ENCODE measurements at places on chromosomes 2 and 18.
A peak's percentile ranks its signal among the peaks of the same experiment; 100 is the strongest.

DNA sequence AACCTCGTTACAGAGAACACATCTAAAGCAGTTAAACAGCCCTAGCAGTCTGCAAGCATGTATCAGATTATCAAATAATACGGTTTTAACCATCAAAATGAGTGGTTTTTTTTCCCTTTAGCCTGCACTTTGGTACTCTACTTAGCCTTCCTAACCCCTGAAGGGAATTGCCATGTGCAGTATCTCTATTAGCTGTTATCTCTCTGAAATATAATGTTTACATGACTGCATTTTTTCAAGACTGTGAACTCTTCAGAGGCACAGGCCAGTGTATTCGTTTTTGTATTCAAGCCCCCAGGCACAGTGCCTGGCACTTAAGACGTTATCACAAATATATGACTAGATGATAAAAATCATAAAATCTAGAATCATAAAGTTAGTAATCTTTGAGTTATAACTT, 509.5 kb downstream of the PARD3B start:
- DNase-seq: no peak

- DNase-seq: peak; percentile 15
These were observed 193.8 kb upstream of the RND3 start for GRCh38 chr2:150681120-150681804.

- DNase-seq: no peak
These were observed 48.1 kb upstream of the DYNC2LI1 start for GRCh38 chr2:43725711-43726246.

GRCh38 chr2:37602040-37602439, 69.4 kb downstream of the CDC42EP3 start:
- no peak for DNase-seq

DNA sequence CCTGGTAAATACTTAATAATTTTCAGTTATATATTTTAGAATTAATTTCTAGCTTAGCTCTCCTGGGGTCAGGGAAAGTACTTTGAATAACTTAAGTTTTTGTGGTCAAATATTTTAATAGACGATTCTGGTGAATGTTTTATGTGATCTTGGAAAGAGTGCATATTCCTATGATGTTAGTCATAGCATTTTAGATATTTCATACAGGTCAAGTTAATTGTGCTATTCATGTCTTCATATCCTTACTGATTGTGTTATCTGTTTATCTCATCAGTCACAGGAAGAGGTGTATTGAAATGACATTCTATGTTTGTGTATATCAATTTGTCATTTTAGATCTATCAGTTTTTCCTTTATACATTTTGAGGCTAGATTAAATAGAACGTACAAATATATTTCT, 576.2 kb downstream of the CPS1 start:
- no peak for DNase-seq

- no peak for DNase-seq
These were observed 117.8 kb downstream of the CTIF start for GRCh38 chr18:48656582-48656981.

GRCh38 chr2:40317046-40317445, 134.8 kb downstream of the SLC8A1 start:
- no peak for DNase-seq

DNA sequence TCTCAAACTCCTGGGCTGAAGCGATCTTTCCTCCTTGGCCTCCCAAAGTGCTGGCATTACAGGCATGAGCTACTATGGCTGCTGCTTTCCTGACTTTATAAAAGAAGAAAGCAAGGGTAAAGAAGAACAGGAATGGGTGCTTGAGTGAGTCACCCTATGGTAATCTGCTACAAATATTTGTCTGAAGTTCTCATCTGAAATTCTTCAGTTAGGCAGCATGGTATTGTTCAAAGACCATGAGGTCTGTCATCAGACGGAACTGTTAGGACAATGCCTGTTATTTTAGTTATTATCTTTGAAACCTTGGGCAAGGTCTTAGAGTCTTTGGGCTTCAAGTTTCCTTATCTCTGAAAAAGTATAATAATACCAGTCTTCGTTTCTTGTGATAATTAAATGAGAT, 695.8 kb downstream of the RNF144A start:
- no peak for DNase-seq

DNA sequence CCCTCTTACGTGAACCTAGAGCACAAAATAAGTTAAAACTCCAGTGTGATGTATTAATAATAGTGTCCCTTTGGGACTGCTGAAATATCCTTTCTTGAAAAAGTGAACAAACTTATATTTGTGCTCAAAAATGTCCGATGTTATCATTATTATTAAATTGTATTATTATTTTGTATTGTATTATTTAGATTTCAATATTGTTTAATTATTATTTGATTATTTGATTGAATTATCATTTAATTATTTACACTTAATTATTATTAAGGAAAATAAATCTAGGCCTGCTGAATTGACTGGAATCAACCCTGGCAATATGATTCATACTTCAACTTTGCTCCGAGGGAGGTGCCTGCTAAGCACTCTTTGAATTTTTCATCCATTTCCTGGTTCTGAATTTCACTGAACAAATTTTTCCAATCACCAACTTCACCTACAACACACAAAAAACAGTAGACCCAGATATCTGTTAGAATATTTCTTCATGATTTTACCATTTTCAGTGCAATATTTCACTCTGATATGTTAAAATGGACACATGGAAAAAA, 10.9 kb upstream of the EIF2AK2 start:
- no peak for DNase-seq

DNA sequence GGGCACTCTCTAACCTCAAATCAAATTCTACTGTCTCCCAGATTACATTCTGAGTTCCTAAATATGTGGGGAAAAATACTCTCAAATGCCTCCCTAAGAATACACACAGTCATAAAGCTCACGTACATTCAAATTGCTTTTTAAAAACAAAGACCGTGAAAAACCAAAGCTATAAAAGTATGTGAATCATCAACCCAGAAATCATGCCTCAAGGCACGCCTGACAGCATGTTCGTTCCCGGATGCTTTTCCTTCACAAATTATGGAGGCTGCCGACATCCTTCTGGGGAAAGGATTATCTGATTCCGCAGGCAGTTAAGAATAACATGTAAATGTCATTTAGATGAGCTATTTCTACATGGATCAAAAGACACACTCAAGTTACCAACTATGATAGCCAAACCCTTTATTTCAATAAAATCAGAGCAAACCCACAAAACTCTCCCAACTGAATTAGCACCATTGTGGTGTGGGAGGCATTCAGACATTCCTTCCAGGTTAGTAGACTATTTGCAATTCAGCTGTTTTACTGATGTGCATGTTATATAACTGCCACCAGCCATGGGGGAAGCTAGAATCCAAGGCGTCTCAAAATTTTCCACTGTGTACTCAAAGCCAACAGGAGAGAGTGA, 398.2 kb upstream of the TRIB2 start:
- DNase-seq: peak; percentile 96

GRCh38 chr2:66448136-66448991, 13.4 kb downstream of the MEIS1 start:
- DNase-seq: no peak

DNA sequence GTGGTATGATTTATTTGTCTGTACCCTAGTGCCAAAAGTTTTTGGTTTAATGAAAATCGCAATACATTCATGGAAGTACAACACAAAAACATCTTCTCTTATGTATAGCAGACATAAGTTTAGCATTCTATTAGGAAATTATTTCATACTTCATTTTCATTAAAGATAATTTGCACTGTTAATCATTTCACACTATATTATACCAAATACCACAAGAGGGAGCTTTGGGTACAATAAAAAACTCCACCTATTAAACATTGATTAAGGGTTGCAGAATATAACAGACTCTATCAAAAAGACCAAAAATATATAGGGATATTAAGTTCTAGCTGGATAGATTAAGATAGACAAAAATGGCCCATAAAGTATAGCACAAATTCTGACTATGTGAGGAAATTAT, 79.0 kb downstream of the SLC66A3 start:
- no peak for DNase-seq

DNA sequence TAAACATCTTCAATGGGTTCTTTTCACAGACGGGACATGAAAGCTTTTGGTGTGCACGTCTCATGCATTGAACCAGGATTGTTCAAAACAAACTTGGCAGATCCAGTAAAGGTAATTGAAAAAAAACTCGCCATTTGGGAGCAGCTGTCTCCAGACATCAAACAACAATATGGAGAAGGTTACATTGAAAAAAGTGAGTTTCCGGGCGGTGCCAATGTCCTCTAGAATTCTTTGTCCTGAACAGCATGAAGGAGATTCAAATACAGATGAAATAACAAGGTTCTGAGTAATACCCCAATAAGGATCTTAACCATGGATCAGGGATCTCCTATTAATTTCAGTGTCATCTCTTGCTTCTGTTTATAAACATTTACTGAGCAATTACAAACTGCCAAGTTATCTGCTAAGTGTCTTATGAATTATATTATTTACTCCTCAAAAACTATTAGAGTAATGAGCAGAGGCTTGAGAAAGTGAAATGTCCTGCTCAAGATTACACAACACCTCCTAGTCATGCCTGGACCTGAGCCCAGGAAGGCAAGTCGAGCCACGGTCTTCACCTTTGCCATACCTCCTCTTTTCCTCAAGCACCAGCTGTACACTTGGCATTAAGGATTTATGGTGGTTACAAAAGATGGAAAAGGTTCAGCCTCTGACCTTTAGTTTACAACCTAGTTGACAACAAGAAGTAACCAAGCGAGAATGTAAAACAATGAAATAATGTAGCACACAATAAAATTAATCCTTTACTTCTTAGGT, 22.6 kb downstream of the DHRS9 start:
- no peak for DNase-seq

DNA sequence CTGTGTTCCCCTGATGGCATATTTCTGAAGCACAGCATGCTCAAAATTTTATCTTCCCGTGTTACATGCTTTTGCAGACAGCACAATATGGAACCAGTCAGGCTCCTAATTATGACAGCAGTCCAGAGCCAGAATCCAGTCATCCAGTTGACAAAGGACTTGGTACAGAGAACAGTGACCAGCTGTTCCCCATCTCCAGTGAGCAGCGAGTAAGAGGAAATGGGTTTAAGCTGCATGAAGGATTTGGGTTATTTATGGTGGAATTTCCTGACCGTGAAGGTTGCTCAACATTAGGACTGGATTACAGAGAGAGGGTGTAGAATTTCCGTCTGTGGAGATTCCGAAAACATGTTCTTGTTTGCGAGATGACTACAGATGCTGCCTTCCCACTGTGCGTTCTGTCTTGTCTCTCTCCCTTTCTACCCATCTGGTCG, 24.4 kb downstream of the SGPP2 start:
- no peak for DNase-seq

DNA sequence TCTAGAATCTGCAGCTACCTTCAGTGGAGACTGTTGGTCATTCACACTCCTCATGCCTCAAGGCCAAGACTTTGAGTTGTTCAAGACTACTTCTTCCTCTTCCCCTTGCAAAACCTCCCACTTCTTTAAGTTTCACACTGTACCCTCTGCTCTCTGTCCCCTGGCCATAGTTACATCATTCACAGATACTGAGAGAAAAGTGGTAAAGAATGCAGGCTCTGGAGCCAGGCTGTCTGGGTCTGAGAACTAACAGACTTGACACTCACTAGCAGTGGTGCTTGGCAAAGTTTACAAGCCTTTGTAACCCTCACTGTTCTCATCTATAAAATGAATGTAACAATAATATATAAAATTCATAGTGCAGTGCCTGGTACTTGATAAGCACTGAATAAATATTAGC, 61.8 kb downstream of the CDH20 start:
- DNase-seq: no peak

DNA sequence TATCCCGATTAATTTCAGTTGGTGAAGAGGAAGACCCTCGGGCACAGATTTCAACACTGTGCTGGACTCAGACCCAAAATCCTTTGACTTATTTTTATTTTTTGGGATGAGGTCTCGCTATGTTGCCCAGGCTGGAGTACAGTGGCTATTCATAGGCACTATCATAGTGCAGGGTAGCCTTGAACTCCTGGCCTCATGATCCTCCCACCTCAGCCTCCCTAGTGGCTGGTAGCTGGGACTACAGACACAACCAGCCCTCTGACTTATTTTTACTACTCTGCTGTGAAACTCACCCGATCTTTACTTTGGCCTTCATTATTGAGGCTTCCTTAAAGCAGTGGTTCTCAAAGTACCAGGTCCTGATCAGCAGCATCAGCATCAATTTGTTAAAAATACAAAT, 18.2 kb upstream of the ADAM17 start:
- DNase-seq: no peak

DNA sequence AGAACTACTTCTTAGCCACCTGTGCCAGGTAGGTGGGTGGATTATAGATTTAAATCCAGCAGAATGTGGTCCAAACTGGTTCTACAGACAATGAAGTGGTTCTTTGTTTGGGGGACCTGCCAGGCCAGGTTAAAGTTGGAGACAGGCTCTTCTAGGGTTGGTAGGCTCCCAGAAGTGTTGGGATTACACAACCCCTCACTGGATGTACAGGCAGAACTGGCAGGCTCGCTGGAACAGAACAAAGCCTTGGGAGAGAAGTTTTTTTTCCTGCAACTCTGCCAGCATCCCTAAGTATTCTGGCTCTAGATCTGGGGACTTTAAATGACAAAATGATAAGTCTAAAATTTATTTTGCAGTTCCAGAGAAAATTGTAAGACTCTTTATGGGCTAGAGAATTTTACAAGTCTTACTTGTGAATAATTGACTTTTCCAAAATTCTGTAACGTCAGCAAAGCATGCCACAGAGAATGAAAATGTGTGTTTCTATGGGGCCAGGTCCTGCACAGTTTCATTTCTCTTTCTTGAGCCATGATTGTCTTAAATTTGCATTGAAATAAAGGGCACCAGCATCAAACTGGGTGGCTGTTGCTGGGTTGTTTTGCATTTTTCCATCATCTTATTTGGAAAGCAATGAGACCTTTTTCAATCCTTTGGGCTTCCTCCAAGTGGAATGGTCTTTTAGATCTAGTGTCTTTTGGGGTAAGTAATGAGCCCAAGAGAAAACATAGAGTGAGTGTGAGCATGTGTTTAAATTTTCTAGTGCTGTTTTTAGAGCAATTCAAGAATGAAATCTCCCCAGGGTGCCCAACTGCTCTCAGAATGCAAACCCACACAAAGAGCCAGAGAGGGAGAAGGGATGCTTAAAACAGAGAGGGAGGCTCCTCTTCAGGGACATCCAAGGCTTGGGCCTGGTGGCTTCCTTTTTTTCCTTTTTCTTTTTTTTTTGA, 32.4 kb upstream of the ATL2 start:
- no peak for DNase-seq

DNA sequence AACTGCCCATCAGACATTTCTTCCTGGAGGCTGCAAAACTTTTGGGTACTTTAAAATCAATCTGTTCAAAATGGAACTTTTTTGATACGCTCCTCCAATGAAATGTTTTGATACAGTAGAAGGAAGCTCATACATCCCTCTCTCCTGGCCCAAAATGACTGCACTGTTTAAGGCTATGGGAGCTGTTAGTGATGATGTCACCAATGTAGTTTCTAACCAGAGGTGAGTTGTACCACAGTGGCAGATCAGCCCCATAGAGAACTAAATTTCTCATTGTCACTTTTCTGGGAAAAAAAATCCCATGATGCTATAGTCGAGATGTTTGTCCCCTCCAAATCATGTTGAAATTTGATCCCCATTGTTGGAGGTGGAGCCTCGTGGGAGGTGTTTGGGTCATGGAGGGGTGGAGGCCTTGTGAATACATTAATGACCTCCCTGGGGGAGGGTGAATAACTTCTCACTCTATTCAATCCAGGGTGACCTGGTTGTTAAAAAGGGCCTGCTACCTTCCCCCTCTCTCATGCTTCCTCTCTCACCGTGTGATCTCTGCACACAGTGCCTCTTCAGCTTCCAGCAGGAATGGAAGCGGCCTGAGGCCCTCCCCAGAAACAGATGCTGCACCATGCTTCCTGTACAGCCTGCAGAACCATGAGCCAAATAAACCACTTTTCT, 117.4 kb upstream of the NPAS2 start:
- DNase-seq: no peak

GRCh38 chr2:169464882-169465281, 14.4 kb upstream of the BBS5 start:
- no peak for DNase-seq

GRCh38 chr2:226475650-226476049, 324.0 kb downstream of the IRS1 start:
- DNase-seq: peak; percentile 49
